ENCODE measurements at places on chromosomes 4 and X. TPM values are rescaled to one million over a fixed set of nuclear protein-coding genes. Genes with fewer than 3 reads are reported as not detected.

- no peak for DNase-seq
- H3K27ac ChIP-seq = no peak overlapping the region
- no peaks in the 10 kb centered on the region for H3K36me3 ChIP-seq
- no peak overlapping the region for H3K4me3 ChIP-seq
- H3K4me1 ChIP-seq = no peaks in the 10 kb centered on the region
Observed at GRCh38 chr4:84239278-84239845, 259.7 kb downstream of the NKX6-1 start.

Gene CYTL1
- 0.57 TPM for total RNA-seq

Gene CDKL2
- total RNA-seq = 2.4 TPM

DNA sequence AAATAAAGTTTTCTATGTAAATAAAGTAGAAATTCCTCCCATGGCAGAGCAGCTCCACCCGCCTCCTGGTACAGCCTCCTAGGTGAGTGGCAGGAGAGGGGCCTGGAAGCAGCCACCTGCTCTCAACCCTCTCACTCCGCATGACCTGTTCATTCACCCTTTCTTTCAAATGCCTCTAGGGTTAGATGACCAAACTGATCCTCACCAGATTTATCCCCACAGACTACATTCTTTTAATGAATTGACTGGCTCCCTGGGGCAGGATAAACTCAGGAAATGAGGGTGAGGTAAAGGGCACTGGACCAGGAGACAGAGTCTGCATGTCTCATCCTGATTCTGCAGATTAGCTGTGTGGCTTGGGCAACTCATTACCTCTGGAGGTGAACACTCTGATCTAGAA, 32.6 kb upstream of the NKX6-1 start:
- no peaks in the 10 kb centered on the region for H3K27me3 ChIP-seq
- no peak overlapping the region for H3K27ac ChIP-seq
- H3K36me3 ChIP-seq = no peaks in the 10 kb centered on the region
- no peaks in the 10 kb centered on the region for H3K4me1 ChIP-seq
- DNase-seq = no peak

DNA sequence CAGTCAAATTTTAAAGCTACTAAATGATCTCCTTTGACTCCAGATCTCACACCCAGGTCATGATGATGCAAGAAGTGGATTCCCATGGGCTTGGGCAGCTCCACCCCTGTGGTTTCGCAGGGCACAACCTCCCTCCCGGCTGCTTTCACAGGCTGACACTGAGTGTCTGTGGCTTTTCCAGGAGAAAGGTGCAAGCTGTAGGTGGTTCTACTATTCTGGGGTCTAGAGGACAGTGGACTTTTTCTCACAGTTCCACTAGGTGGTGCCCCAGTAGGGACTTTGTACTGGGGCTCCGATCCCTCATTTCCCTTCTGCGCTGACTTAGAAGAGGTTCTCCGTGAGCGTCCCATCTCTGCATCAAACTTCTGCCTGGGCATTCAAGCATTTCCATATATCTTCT, 845.2 kb downstream of the PCDH18 start:
- no peaks in the 10 kb centered on the region for H3K27me3 ChIP-seq
- H3K4me3 ChIP-seq = no peak overlapping the region
- H3K27ac ChIP-seq = no peak overlapping the region

All from cardiac muscle cell (in vitro differentiated cells and primary cell).